ENCODE measurements at places on chromosomes 2 and 18.

DNA sequence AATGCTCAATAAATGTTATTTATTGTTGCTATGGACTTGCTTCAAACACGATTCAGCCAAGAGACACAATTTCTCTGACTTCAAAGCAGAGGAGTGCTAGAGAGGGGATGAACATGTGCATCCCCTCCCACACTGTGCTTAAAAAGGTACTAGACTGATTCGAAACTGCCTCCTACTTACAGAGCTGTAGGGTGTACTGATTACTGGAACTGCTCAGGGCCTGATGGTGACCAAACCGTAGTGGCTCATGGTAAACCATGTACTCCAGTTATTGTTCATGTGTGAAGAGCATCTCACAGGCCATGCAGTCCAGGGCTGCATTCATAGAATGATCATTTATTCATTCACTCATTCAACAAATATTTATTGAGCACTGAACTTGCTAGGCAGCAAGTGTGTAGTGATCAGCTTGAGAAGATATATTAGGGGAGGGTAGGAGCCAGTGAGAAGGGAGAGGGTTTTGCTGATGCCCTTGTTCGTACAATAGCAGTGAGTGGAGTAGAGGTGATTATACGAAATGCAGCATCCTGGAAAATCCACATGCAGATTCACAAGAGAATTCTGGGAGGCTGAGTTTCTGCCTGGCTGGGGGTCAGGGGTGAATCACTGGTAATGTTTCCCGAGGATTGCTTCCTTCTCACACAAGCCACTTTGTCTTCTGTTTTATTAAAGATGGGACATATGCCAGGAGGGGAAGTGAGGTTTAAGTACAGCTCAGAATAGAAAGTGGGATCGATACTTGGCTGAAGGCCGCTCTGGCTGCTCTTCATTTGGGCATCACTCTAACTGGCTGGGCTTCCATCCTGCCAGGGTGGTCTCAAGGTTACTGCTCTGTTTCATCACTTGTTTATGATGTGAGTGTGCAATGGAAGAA, 245.4 kb downstream of the RAD51AP2 start:
- no peak for DNase-seq

GRCh38 chr2:31239593-31240177, 5.7 kb downstream of the EHD3 start:
- peak; percentile 75 for DNase-seq

- DNase-seq, result no peak
Measured at GRCh38 chr2:30769891-30770462, 37.3 kb downstream of the CAPN13 start.

DNA sequence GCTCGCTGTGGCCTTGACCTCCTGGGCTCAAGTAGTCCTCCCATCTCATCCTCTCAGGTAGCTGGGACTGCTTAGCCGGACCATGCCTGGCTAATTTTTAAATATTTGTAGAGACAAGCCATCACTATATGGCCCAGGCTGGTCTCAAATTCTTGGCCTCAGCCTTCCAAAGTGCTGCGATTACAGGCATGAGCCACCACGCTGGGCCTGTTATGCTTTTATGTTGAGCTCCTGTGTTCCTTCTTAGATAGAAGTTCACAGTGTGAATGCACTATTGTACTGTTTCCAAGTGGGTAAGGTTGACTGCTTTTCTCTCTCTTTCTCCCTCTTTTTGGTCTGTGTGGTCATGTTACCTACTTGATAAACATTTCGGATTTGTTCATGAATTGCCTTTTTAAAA, 61.9 kb downstream of the SMCHD1 start:
- DNase-seq, result no peak

GRCh38 chr2:176643646-176644045, 374.4 kb downstream of the MTX2 start:
- peak; percentile 3 for DNase-seq

DNA sequence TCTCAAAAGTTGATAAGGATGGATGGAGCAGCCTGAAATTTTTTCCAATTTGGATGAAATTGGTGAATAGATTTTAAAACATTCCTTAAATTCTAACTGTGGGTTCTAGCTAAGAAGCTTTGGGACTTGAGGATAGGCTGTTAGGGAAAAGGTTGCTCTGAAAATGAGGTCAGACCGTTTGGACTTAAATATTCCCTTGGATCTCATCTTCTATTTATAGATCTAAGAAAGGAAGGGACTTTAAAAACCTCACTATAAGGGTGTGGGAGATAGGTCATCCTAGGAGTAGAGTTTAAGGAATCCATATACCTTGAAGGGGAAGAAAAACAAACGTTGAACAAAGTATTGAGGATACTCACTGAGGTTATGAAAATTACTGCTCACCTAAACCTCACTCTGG, 17.4 kb upstream of the SNORC start:
- DNase-seq, result no peak

GRCh38 chr2:68453761-68454360, 13.2 kb downstream of the FBXO48 start:
- DNase-seq, result no peak

- DNase-seq, result peak; percentile 68
Measured at GRCh38 chr2:232576995-232577394, 26.5 kb downstream of the EIF4E2 start.

DNA sequence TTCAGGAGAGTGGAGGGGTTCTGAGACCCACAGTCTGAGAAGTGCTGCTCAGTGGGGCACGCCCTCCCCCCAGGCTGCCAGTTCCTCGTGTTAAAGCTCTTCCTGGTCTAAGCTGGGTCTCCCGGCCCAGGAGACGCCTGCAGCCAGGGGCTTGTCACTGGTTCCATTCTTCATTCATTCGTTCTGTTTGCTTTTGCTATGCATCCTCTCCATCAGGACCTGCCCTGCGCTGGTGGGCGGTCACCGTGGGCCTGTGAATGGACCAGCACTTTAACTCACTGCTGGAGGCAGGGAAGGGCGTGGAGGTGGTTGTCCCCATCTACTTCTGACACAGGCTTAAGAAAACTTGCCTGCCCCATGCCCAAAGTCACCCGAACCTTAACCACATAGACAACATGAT, 272.8 kb upstream of the HDAC4 start:
- DNase-seq, result no peak

- no peak for DNase-seq
Measured at GRCh38 chr2:134677856-134678756, 40.7 kb downstream of the TMEM163 start.

- no peak for DNase-seq
Measured at GRCh38 chr2:71989671-71990070, 158.0 kb downstream of the CYP26B1 start.

Data from choroid plexus epithelial cell (primary cell).